SK-MEL-5 (cell line): ENCODE measurements at places on chromosomes 6 and 20. TPM values are rescaled to one million over a fixed set of nuclear protein-coding genes. Genes with fewer than 3 reads are reported as not detected.

SIM1 gene
- total RNA-seq, result not detected in 2 replicates

TPX2 gene
- 69.1 and 74.2 TPM in 2 replicates for total RNA-seq

C6orf15 gene
- total RNA-seq, result not detected in 2 replicates

CNR1 gene
- 1.7 and 2.0 TPM in 2 replicates for total RNA-seq

CAGE1 gene
- total RNA-seq, result 0.13 and 0.40 TPM in 2 replicates

PGC gene
- total RNA-seq, result not detected in 2 replicates

SIRPB1 gene
- 0.98 and 1.8 TPM in 2 replicates for total RNA-seq

FOXF2 gene
- 3.8 and 6.0 TPM in 2 replicates for total RNA-seq

ZC2HC1B gene
- total RNA-seq, result not detected in 2 replicates

ZSCAN31 gene
- 2.3 and 4.3 TPM in 2 replicates for total RNA-seq

EPPIN gene
- total RNA-seq, result not detected in 2 replicates

HAO1 gene
- not detected in 2 replicates for total RNA-seq

RUNX2 gene
- total RNA-seq, result 0.24 and 0.37 TPM in 2 replicates

BACH2 gene
- 0.77 and 0.88 TPM in 2 replicates for total RNA-seq

RCAN2 gene
- 0.11 TPM in 1 of 2 replicates, not detected in the other for total RNA-seq

MUC22 gene
- not detected in 2 replicates for total RNA-seq

ERVFRD-1 gene
- 0.24 and 0.63 TPM in 2 replicates for total RNA-seq

DEFB127 gene
- not detected in 2 replicates for total RNA-seq

ABHD16B gene
- total RNA-seq, result not detected in 2 replicates

CUTA gene
- total RNA-seq, result 129 and 130 TPM in 2 replicates

F13A1 gene
- 0.03 TPM in 1 of 2 replicates, not detected in the other for total RNA-seq

FNDC1 gene
- 0.03 TPM in 1 of 2 replicates, not detected in the other for total RNA-seq

SLC13A3 gene
- 4.1 and 5.2 TPM in 2 replicates for total RNA-seq

CTAGE9 gene
- total RNA-seq, result not detected in 2 replicates

CLIC5 gene
- not detected in 2 replicates for total RNA-seq

OPRM1 gene
- not detected in 2 replicates for total RNA-seq

TMEM63B gene
- 23.6 and 27.6 TPM in 2 replicates for total RNA-seq

TRIM26 gene
- 24.7 and 25.0 TPM in 2 replicates for total RNA-seq
